ENCODE measurements at places on chromosomes 12 and 14.
A peak's percentile ranks its signal among the peaks of the same experiment; 100 is the strongest.

DNA sequence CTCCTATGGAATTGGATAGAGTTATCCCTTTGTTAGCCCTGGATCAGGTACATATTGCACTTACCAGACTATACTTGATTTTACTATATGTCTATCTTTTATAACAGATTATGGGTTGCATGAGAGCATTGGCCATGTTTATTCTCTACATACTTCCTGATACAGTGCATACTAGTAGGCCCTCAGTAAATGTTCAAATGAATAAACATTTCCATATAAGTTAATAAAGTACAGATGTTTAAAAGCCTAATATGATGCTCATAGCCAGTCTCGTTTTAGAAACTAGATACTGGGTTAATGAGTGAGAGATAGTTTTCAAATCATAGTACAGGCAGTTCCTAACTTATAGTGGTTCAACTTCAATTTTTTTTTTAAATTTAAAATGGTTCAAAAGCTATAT lies 39.5 kb upstream of the TOMM20L start:
- no peak for DNase-seq

DNA sequence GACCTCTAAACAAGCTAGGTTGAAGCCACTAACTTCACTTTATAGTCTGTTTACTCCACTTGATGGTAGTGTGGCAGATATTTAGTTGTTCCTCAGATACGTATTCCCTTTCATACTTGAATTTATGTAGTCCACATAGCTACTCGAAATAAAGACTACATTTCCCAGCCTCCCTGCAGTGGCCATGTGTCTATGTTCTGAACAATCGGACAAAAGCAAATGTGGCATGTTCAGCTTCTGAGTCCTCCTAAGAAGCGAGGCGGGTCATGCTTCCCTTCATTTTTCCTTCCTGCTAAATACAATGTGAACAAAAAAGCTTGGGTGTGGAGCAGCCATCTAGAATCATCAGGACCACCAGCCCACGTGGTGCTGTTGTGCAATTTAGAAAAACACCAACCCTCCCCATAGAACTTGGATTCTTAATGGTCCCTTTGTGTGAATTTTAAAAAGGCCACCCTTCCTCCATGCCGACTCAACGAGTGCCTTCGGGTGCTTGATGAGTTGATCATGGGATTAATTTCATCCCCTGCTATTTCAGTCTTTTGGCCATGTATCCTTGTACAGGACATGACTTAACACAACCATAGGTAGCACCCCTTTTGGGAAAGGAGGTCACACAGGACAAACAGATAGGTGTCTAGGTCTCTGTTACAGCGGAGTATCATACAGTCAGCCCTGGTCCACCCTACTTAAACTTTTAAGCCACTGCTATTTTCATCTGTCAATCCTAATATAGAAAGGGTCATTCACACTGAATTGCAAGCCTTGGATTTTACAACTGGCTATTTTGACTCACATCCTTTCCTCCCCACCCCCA lies 60.7 kb downstream of the ZFC3H1 start:
- DNase-seq: no peak

- no peak for DNase-seq
Observed at GRCh38 chr12:130236446-130236845, 74.2 kb downstream of the FZD10 start.

GRCh38 chr12:67269633-67270573 lies 745 bp downstream of the CAND1 start:
- peak; percentile 30 for DNase-seq

GRCh38 chr14:68426661-68427549 lies 366.0 kb downstream of the ZFP36L1 start:
- no peak for DNase-seq

DNA sequence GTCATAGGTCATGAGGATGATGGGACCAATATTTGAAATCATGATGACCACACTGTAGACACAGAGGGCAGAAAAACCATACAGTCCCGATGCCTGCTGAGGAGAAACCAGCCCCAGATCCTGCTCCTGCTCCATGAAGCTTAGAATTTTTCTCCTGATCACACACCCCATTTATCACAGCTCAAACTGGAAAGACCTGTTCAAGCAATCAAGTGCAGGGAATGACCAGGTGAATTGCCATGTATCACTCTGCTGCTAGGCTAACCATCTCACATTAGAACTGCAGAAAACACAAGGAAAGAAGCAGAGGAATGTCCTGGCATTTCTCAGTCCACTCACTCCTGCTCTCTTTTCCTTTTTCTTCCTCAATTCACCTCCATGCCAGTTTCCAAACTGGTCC lies 18.1 kb downstream of the MANSC1 start:
- no peak for DNase-seq

DNA sequence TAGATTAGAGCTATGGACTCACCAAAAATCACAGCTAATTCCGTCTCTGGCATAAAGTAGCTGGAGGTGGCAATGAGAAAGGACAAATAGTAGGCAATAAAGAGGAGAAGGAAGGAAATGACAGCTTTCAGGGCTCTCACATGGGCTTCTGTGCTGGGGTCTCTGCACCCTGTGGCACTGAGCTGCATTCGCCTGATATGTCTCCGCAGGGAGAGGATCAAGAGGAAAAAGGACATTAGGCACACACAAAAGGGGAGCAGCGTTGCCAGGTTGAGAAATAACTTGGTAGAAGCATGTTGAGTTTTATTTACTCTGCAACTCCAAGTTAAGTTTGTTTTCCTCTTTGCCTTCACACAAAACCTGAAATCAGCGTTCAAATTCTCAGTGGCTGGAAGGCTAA lies 686 bp downstream of the TAS2R7 start:
- no peak for DNase-seq

DNA sequence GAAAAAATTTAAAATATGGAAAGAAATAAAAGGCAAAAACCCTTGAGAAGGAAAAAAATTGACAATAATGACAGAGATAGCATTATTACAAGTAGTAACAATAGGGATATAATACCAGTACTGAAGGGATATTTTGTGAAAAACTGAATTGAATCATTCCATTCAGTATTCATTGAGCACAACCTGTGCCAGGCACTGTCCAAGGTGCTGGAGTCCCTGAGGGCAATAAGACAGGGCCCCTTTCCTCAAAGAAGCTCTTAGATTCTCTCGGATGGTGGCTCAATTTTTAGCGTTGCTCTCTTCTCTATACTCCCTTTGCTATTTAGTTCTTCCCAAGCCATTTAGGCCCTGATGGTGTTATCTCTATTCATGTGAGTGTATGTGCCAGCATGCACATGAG lies 34.3 kb upstream of the GAS2L3 start:
- DNase-seq: peak; percentile 20

DNA sequence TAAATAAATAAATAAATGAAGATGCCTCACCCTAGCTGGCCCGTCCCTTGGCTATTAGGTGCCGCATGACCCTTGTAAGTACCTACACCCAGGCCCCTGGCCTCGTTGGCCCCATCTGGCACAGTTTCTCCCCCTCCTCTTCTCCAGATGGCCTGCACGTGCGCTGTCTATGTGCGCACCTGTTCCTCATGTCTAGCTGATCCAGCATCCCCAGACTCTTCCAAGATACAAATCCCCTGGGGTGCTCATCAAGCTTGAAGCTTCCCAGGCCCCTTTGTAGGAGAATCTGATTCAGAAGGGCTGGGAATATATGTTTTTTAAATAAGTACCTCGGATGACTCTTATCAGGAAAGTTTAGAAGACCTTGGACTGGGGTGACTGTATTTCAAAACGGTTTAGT lies 133.3 kb downstream of the CHST11 start:
- no peak for DNase-seq

- DNase-seq: no peak
Observed at GRCh38 chr14:69772082-69773017, 5.4 kb downstream of the SRSF5 start.

DNA sequence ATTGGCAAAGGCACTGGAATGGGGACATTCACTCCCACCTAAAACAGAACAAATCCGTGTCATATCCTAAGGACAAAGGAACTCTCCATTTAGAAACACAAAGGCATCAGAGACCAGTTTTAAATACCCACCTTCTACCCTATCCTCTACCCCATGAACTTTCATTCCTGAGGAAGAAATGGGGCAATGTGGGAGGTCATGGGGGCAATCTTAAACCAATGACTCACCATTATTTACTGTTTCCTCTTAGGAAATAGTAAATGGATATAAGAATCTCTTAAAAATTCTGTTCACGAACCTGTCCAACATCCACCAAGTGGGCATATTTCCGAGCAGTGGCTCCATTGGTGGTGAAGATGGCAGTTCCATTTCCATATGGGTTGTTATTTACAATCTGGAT lies 19.4 kb downstream of the ALDH6A1 start:
- DNase-seq: no peak

DNA sequence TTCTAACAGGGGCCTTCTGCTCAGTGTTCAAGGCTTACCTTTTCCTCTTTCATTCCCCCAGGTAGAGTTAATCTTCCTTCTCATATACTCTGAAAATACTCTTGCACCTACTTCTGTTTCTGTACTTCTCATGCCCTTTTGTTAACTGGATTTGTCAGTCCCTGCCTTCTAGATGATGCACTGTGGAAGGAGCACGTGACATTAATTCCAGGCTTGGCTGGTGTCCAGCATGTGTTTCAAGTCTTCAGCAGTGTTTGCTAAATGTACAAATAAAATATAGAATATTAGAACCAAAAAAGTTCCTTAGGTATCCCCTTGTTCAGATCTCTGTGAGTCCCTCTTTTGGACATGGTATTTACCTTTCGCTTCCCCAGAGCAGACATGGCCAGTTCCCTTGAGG lies 27.9 kb upstream of the EVL start:
- DNase-seq: no peak

DNA sequence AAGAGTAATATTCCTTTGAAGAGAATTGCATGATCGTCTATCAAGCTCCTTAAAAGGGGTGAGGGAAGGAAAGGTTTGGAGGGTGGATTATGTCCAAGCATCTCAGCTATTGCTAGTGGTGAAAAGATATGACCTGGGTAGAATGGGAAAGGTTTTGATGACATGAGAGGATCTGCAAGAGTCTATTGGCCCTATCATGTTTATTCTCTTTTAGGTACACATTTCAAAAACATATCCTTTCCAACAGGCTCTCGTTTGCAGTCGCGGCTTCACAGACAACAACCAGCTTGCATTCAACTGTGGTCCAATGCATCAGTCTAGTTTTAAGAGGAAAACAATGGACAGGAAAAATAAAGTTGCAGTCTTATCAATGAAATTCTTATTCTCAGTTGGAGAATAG lies 17.1 kb downstream of the FOXG1 start:
- DNase-seq: no peak

GRCh38 chr12:83920821-83921547 lies 991.6 kb downstream of the SLC6A15 start:
- DNase-seq: no peak

DNA sequence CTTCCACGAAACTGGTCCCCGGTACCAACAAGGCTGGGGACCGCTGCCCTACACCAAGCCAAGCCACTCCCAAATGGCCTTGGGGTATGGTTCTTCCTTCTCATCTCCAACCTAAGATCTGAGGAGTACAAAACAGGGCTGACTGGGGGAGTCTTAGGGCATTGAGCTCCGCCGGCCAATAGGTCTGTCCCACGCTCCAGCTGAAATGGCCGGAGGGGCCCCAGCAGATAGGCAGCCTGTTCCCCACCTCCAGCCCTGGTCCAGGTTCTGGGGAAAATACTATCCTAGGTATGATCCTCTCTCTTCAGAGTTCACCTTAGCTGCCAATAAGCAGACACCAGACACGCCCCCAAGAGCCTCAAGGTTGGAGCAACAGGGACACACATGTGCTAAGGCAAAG lies 90.2 kb downstream of the ACTN1 start:
- DNase-seq: no peak

GRCh38 chr12:25652371-25652770 lies 99.3 kb upstream of the LMNTD1 start:
- DNase-seq: no peak

DNA sequence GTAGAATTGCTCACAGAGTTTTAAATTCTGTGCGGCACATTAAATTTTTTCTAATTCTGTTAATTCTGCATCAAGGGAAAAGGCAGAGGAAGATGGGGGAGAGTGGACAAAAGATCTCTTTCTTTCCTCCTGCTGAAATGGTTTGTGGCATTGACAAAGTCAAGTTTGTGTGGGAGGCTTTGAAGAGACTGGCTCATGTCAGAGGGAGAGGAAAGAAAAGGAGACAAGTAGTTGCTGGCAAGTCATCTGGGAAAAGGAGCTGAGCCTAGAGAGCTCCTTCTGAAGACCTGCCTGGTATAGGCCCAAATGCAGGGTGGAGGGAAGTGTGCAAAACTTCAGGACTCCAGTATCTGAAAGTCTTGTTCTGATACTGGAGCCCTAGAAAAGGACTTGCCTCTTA lies 36.3 kb downstream of the TTLL5 start:
- DNase-seq: no peak

Measured in NT2/D1 (cell line).